ENCODE measurements at places on chromosomes 12 and 14.

DNA sequence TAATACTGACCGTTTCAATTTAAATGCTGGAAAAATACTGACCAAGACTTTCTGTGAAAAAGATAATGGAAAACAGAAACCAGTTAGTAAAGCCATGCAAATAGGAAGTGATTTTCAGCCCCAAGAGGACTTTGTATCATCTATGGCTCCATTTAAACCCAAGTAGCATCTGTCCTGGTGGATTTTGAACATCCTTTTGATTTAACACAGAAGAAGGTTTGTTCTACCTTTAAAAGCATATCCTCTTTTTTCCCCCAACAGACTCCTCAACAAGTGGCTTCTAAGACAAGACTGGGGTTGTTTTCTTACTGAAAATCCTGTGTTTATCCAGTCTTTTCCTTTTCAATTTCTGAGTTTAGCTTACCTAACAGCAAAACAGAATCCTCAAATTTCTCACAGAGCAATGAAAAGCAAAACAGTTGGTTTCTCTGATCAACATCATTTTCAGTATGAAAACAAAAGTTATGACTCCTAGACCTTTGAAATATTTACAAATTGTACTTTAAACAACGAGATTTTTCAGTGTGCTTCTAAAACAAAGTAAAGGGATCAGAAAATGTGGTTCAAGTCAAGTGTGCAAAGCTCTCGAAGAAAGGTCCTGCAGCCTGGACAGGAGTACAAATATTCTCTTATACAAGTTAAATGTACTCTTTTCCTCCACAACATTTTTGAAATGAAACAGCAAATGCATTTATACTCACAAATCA, 2.9 kb downstream of the PHLDA1 start:
- peak; percentile 35 for DNase-seq

DNA sequence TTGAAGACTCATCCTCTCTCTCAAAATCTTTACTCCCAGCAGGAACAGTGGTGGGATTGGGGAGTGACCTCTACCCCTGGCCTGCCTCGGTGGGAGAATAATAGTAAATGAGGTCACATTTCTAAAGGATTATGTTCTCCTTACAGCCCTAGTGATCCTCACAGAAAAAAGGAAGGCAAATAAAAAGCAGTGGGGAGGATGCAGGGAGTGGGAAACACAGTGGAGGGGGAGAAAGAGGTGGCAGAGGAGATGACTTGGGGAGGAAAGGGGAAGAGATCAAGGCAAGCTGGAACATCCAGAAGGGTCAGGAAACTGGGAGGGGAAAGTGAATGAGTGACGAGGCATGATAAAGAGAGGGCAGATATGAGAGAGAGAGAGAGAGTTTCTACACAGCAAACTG, 8.3 kb upstream of the SYNDIG1L start:
- no peak for DNase-seq

- no peak for DNase-seq
These were observed 12.3 kb downstream of the CLEC2B start for GRCh38 chr12:9856894-9857293.

DNA sequence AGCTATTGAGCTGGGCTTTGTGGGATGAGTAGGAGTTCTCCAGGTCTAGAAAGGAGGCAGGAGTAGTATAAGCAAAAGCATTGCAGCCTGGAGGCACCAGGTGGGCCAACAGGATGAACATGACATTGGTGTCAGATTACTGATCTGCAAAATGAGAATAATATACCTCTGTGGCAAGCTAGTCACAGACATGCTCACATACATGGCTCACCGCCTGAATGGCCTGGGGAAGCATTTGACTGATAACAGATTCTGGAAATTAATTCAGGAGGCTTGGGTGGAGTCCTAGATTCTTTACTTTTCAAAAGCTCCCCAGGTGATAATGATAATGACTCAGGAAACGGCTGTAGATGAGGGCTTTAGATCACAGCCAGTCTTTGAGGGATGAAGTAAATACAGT, 709 bp downstream of the TCL1B start:
- no peak for DNase-seq

DNA sequence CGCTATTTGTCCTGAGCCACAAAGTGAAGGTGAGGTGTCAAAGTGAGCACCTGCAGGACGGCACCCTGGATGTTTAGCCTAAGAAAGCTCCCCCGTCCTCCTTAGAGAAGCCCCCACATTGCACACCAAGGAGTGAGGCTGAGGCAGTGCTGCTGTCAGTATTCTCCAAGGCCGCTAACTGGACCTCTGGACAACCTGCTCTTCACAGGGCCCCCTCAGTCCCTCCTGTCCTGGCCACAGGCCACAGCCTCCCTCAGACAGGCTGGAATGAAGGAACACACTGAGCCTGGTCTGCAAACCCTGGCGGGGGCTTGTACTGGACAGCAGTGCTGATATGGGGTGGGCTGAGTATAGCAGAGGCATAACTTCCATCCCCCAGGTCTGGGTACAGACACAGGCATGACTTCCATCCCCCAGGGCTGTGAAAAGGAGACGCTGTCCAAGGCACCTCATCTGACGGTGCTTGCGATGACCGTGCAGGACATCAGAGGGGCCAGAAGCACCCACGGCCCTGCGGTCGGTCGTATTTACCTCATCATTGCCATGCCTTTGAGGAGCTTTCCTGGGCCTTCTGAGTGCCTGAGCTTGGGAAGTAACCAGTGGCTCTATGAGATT, 82.4 kb upstream of the DIO3 start:
- DNase-seq = no peak
